ENCODE measurements at places on chromosomes 12 and 14.
A peak's percentile ranks its signal among the peaks of the same experiment; 100 is the strongest.

- no peak for DNase-seq
These were observed 270.9 kb downstream of the ALX1 start for GRCh38 chr12:85550924-85551323.

- DNase-seq = no peak
These were observed 25.9 kb upstream of the NID2 start for GRCh38 chr14:52094546-52095271.

DNA sequence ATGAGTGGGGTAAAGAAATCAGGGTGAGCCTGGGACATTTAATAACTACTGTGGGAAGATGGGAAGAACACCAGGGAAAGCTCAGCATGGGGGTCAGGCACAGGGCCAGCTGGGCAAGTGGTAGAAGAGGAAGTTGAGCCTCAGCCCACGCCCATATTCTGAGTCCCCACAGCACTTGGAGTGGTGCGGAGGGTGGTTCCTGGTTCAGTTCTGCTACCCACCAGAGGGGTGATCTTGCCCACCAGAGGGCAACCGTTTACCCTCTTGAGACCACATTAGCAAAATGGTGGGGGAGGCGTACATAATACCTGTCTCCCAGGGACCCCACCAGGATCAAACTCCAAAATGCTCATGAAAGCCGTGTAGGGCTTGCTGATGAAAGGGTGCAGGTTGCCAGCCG lies 16.8 kb upstream of the ANKRD33 start:
- no peak for DNase-seq

DNA sequence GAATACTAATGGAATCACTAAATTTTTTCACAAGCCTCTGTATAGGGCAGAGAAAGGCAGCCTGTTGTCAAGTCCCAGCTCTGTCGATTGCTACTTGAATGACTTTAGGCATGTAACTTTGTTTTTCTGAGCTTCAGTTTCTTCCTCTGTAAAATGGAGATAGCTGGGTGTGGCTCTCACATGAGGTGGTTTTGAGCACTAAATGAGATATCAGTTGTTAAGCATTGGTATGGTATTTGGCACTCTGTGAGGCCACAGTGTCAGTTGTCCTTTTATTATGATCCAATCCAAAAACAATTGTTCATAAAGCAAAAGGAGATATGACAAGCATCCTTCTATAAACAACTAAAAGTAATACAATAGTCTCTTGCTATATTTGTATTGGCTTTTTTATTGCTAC lies 120.6 kb downstream of the DUSP6 start:
- no peak for DNase-seq

GRCh38 chr12:107359382-107359781 lies 266.0 kb upstream of the CRY1 start:
- no peak for DNase-seq

DNA sequence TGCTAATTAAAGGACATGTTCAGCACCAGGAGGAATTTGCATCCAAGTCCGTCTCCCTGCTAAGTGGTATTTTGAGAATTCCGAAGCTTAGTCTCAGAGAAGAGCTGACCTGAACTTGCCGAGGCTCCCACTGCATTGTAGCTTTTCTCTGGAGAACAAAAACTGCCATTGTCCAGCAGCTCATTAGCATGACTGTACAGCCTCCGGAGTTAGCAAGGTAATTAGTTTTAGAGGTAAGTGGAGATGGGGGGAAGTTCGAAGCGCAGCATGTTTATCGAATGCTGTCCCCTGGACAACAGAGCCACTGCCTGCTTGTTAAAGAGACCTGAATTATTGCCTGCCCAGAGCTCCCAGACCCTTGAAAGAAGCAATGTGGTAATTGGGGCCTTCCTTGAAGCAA lies 160.3 kb upstream of the PELI2 start:
- no peak for DNase-seq

DNA sequence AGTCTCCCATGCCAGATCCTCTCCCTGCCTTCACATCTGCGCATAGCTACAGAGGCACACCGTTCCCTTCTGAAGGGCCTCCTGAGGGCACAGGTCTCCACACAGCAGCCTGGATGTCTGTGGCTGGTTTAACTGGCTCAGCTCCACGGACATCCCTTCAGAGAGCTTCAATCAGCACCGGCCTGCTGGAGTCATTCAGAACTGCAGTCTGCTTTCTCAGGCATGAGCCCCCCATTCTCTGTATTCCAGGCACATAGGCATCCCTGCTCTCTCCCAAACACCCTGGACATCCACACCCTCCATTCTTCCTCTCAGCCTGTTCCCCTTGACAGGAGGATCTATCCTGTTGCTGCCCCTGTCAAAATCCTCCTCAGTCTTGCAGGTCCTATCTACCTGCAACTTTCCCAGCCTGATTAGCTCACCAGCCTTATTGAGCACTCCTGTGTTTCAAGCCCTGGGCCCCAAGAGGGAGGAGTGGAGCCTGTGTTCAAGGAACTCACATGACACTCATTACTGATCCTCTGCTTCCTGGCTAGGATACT lies 2.9 kb upstream of the DHRS2 start:
- DNase-seq = no peak

DNA sequence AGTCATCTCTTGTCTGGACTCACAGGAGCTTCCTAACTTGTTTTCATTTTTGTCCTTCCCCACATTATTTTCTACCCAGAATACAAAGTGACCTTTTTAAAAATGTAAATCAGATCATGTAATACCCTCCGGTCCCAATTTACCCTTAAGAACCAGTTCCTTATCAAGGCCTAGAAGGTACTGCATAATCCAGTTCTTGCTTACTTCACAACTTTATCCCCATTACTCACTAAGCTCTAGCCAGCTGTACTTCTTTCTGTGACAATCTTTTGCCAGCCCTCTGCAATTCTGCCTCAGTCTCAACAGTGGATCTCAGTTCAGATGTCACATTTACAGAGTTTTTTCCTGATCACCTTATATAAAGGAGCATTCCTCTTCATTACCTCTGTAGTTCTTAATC lies 11.6 kb downstream of the RAP1B start:
- no peak for DNase-seq

DNA sequence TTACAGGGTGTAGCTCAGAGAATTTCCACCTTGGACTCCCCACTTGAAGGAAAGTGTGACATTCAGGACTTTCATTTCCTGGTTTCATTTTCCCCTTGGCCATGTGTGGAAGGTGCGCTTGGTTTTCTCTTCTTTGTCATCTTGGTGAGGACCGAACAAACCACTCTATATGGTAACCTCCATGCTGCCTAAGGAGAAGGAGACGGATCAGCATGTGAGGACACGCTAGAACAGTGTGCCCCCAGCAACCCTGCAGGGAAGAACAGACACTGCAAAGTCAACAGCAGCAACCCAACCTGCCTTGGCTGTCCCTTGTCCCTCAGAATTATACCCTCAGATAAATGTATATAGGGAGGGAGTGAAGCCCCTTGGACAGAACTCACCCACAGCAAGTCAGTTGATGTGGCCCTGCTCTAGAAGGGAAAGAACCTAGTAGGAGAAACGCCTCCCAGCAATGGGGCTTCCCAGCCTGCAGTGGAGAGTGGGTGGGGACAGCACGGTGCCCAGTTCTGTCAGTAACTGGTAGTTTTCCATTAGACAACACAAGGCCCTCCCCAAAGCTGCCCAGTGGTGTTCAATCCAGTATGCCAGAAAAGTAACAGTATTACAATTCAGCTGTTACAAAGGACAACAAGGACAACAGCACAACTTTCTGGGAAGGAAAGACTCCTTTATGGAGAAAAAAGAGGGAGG lies 18.9 kb upstream of the COCH start:
- DNase-seq = no peak

DNA sequence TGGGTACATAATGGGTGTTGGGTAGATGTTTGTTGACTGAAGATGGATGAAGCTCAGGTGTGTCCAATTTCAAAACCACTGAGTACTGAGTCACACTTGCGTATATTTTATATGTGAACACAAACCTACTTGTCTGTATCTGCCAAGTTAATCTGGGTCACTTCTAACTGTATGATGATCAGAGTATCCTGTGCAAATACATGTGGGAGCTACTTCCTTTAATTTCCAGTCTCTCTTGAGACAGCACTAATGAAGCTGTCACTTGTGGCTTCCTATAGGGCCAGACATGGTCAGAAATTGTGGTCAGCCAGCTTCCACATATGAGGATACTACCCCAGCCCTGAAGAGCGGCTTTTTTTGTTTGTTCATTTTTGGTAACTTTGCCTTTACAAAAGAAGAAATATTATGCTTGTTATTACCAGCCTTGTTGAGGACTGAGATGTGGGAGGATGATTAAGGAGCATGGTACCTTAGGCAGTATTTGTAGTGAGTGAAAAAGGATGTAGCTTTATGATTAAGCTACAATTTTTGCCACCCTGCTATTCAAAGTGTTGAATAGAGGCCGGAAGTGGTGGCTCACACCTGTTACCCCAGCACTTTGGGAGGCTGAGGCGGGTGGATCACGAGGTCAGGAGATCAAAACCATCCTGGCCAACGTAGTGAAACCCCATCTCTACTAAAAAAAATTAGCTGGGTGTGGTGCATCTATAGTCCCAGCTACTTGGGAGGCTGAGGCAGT lies 32.4 kb downstream of the PLXNC1 start:
- DNase-seq = peak; percentile 80

GRCh38 chr14:106308839-106309389 lies 782.5 kb downstream of the TMEM121 start:
- DNase-seq = peak; percentile 47

DNA sequence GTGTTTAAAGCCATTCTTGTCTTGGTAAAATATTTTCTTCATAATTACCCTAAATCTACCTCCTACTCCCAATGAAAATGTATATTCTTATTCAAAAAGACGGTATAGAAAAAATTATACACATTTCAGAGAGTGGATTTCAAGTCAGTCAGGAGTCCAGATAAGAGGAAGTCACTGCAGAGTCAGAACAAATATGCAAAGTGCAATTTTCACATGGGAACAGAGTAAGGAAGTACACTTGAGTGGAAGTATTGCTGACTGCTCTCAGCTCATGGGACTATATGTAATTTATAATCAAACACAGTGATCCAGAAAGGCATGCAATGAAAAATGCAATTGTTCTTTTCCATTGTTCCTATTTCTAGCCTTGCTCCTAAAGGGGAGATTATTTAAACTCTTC lies 1128.0 kb downstream of the AACS start:
- no peak for DNase-seq

- no peak for DNase-seq
These were observed 12.7 kb downstream of the FOXN4 start for GRCh38 chr12:109296431-109296830.

GRCh38 chr14:50345846-50346422 lies 33.8 kb downstream of the DMAC2L start:
- no peak for DNase-seq

- DNase-seq = no peak
These were observed 22.3 kb upstream of the HECTD1 start for GRCh38 chr14:31229638-31230572.

- no peak for DNase-seq
These were observed 152.1 kb downstream of the GLT1D1 start for GRCh38 chr12:129005416-129005815.

DNA sequence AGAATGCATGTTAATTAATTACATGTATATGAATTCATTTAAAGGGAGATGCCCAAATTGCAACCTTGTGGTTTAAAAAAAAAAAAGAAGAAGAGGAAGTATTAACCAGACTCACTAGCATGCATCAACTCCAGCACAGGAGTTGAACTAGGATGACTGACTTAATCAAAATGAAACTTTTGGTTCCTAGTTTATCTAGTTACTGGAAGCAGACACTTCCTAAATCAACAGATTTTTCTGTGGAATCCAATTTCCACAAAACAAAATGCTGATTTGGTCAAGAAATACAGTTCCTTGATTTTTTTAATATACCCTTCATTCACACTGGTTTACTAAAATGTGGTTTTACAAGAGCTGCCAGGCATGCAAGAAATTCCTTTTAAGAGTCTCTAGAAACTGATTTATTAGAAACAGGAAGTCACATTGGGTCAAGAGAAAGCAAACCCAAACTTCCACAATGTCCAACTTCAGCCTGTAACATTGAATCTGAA lies 41.6 kb downstream of the ITPR2 start:
- DNase-seq = no peak

DNA sequence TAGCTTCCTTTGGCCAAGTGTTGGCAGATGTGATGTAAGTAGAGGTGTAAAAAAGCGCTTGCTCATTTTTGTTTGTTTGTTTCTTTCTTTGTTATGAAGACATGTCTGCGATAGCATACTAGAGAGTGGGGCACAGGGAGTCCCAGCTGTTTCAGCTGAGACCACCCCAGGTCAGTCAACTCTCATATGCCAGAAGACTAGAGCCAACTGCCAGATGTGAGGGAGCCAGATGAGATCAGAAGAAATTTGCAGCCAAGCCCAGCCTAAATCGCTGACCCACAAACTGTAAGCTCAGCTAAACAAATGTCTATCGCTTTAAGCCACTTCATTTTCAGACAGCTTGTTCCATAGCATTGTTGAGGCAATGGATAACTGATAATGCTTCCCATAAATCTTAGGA lies 397.1 kb downstream of the APAF1 start:
- no peak for DNase-seq

- DNase-seq = no peak
These were observed 14.3 kb downstream of the B4GALNT3 start for GRCh38 chr12:473863-474577.

GRCh38 chr12:42617622-42618021 lies 28.1 kb upstream of the PRICKLE1 start:
- no peak for DNase-seq

DNA sequence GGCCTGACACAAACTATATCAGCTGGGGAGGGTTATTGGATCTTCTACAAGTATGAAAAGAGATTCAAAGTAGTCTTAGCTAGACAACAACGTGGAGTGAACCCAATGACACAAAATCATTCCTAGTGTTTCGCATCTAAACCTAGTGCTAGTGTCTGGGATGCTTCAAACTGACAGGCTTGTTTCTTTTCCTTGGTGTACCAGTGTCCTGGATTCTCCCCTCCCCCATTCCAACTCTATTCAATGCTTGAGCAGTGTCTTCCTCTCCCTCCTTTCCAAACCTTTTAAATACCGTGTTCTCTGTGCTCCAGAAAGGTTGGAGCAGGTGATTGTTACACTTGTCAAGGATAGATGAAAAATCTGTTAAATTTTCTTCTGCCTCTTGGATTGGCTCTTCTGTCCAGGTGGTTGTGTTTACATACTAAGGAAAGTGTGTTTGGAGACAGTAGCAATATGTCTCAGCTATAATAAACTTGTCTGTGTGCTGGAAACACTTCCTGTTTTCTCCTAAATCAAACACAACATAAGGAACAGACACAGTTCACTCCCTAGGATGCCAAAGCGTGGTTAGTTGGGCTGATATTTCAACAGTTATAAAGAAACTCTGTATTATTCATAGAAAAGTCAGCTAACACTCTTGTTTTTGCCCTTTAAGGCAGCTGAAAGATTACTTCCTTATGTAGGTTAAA lies 14.4 kb upstream of the GUCY2C start:
- DNase-seq = no peak

GRCh38 chr12:98869886-98870503 lies 224.9 kb downstream of the APAF1 start:
- DNase-seq = no peak

DNA sequence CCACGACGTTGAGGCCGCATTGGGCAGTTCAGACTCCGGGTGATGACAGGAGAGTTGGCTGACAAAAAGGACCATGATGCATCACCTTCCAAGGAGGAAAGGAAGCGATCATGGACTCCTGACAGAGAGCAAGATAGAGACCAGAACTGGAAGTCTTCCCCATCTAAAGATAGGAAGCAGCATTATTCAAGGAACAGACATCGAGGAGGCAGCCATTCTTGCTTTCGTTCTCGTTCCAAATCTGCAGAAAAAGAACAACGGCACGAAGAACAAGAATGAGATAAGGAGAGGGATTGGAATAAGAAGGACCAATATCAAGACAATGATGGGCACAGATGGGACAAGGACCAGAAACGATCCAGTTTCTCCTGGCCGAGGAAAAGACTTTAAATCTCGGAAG lies 27.1 kb upstream of the KRT77 start:
- no peak for DNase-seq

- DNase-seq = no peak
These were observed 565.8 kb upstream of the ATP2B1 start for GRCh38 chr12:90274407-90274806.
